ENCODE measurements at places on chromosomes 7 and 10. TPM values are rescaled to one million over a fixed set of nuclear protein-coding genes. Genes with fewer than 3 reads are reported as not detected.
A peak's percentile ranks its signal among the peaks of the same experiment; 100 is the strongest.

DNA sequence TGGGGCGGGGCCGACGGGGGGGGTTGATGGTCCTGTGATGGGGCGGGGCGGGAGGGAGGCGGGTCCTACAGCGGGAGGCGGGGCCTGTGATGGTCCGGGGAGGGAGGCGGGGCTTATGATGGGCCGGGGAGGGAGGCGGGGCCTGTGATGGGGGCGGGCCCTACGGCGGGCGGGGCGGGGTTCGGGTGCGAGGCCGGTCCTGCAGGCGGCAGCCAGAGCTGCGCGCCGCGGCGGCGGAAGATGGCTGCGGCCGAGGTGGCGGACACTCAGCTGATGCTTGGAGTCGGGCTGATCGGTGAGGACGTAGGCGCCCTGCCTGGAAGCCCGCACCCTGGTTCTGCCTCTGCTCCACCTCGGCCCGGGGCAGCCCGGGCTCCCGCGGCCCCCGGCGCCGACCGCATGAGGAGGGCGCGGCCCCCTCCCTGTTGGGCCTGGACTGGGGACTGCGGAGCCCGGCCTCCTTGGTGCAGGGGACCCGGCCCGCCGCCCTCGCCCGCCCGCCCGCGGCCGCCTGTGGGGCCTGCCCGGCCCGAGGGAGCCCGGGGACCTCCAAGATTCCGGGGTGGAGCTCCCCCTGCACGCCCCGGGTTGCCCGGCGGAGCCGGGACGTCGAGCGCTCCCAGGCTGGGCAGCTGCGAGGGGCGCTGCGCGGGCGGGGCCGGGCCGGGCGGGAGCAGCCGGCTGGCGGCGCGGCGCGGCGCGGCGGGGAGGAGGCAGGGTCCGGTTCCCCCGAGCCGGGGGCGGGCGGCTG lies at the start of gene DENND10:
DENND10 (plus strand) TSS at position 211 of the 751 bp plus-strand sequence; CDS start at position 241, 30 bp downstream.
- peaks cover 13% of the 10 kb centered on the region for H3K36me3 ChIP-seq
- H3K27me3 ChIP-seq, result no peaks in the 10 kb centered on the region
- peak; percentile 67 for DNase-seq
- peak within 1 kb of the TSS; percentile 31 for H3K27ac ChIP-seq
- peaks cover 33% of the 10 kb centered on the region for H3K4me1 ChIP-seq

EN2 gene
- not detected for total RNA-seq

DNA sequence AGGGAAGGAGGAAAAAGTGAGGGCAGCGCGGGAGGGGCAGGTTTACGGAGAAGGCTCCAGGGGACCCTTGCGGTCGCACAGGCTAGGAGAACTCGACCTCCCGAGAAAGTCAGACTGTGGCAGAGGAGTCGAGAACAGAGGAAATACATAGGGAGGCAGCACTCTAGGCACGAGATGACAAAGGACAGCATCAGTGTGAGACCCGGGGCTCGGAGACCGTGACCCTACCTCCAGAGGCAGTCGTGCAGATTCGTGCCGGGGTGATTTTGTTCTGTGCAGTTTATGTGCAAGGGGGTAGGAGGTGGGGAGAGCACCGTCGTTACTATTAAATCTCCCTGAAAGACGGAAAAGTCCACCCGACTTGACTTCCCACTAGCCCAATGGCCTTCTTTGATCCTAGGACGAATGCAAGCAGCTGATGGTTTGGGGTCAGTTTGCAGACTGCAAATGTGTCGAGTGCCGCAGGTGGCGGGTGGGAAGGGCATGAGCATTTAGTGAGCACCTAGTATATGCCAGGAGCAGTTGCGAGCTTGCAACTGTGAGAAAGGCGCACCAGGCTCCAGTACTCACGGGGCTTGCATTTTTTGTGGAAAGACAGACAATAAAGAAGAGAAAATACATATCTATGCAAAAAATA lies 674 bp upstream of the OSBPL3 start:
- H3K4me1 ChIP-seq, result peaks cover 54% of the 10 kb centered on the region
- DNase-seq, result no peak
- no peaks in the 10 kb centered on the region for H3K27me3 ChIP-seq
- H3K4me3 ChIP-seq, result peak overlapping the region; percentile 95
- peaks cover 27% of the 10 kb centered on the region for H3K36me3 ChIP-seq
- H3K27ac ChIP-seq, result peak overlapping the region; percentile 97

- no peaks in the 10 kb centered on the region for H3K36me3 ChIP-seq
- no peak overlapping the region for H3K27ac ChIP-seq
- H3K4me1 ChIP-seq, result no peaks in the 10 kb centered on the region
Observed at GRCh38 chr10:90504172-90504571, 353.7 kb downstream of the HTR7 start.

DNA sequence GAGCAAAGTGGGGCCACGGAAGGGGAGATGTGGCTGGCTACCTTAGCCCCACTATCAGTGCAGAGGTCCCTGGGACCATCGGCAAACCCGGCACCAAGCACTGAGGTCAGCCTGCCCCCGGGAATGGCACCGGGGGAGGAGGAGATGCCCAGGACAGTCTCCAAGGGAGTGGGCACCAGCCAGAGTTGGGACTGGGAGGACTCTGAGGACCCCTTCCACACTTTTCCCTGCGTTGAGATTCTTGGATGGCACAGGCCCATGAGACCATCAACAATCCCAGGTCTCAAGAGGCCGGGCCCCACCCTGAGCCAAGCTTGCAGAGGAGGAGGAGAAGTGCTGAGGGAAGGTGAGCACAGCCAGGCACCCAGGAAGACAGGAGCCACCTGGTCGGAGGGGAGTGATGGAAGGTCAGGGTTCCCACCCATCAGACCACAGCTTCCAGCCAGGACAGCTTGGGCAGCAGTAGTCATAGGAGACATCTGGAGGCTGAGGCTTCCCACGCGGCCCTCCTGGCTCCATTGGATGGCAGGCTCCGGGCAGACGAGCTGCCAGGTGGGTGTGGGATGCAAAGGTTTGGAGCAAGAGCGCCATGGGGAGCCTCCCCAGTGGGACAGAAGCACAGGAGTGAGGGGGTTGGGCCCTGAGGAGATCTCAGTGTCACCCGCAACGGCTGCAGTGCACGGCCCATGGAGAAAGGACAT lies 2.6 kb upstream of the OPN4 start:
- peaks cover 2% of the 10 kb centered on the region for H3K27me3 ChIP-seq
- H3K27ac ChIP-seq, result no peak overlapping the region
- no peak overlapping the region for H3K4me3 ChIP-seq
- H3K4me1 ChIP-seq, result no peaks in the 10 kb centered on the region
- no peak for DNase-seq

AGAP5 gene
- total RNA-seq, result 18.2 TPM

- no peaks in the 10 kb centered on the region for H3K27me3 ChIP-seq
- no peak for DNase-seq
- no peak overlapping the region for H3K4me3 ChIP-seq
- no peak overlapping the region for H3K27ac ChIP-seq
- peaks cover 33% of the 10 kb centered on the region for H3K36me3 ChIP-seq
Observed at GRCh38 chr7:96167424-96167823, 154.5 kb downstream of the SLC25A13 start.

GRCh38 chr10:97584060-97584797 lies at the start of gene HOGA1:
Gene HOGA1, plus strand, starts transcription at chr10:97584389. Its CDS starts 315 bp downstream, at chr10:97584704.
- H3K27me3 ChIP-seq, result peaks cover 2% of the 10 kb centered on the region
- H3K4me3 ChIP-seq, result no peak within 1 kb of the TSS
- H3K36me3 ChIP-seq, result no peaks in the 10 kb centered on the region
- no peak within 1 kb of the TSS for H3K27ac ChIP-seq
- no peak for DNase-seq
- no peaks in the 10 kb centered on the region for H3K4me1 ChIP-seq

ASB4 gene
- not detected for total RNA-seq

NEUROG3 gene
- total RNA-seq, result not detected

METTL27 gene
- 0.90 TPM for total RNA-seq

GRCh38 chr7:114533131-114533530 lies 118.5 kb downstream of the FOXP2 start:
- no peaks in the 10 kb centered on the region for H3K4me1 ChIP-seq
- no peak overlapping the region for H3K27ac ChIP-seq
- H3K36me3 ChIP-seq, result no peaks in the 10 kb centered on the region
- H3K27me3 ChIP-seq, result no peaks in the 10 kb centered on the region
- no peak for DNase-seq
- no peak overlapping the region for H3K4me3 ChIP-seq

DNA sequence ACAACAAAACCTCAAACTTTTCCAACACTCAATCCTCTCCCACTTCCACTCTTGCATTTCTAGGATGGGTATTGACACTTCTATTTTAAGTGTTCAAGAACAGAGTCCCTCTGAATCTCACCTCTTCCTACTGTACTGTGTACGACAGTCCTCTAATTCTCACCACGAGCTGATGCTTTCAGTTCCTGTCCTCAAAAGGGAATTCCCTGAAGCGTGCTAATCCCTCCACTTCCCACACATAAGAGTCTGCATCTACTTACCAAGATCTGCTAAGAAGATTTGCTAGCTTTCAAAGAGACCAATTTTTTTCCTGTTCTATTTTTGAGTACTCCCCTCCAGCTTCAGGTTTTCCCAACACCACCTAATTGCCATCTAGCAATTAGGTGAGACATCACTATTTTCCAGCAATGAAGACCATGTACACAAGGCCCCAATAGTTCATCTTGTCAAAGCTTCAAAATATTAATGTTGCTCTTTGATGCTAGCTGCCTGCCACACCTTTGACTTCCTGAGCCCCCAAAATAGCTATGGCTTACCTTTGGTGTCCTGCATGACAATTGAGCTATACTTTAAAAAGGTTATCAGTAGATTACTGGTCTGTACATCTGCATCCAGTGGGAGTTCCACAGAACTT lies 54.4 kb downstream of the ARMH3 start:
- DNase-seq, result no peak
- no peaks in the 10 kb centered on the region for H3K27me3 ChIP-seq
- H3K27ac ChIP-seq, result peak overlapping the region; percentile 48
- H3K36me3 ChIP-seq, result peaks cover 31% of the 10 kb centered on the region
- H3K4me3 ChIP-seq, result no peak overlapping the region
- H3K4me1 ChIP-seq, result peaks cover 17% of the 10 kb centered on the region

ZNF804B gene
- total RNA-seq, result not detected

DNA sequence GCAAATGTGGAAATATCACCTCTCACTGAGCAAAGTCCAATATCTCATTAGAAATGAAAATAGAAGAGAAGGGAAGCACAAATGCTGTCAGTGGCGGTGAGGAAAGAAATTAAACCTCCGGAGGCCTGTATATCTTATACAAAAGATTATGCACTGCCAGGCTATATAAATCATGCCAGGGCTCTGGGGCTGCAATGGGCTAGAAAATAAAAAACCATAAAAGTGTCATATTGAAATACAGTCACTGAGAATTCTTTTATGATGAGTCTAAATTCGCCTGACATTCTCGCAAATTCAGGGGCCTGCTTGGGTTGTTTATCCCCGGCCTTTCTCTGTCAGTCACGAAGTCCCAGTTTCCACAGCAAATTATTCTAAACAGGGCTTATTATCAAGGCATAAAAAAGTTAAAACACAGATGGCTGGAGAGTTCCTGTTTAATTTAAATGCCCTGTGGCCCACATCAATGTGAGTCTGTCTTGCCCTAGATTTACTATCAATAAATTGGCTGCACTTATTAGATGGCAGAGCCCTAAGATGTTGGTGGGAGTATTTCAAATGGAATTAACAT lies 193.8 kb downstream of the SNX10 start:
- no peak for DNase-seq
- H3K4me1 ChIP-seq, result no peaks in the 10 kb centered on the region
- H3K4me3 ChIP-seq, result no peak overlapping the region
- peaks cover 15% of the 10 kb centered on the region for H3K27me3 ChIP-seq
- no peaks in the 10 kb centered on the region for H3K36me3 ChIP-seq
- no peak overlapping the region for H3K27ac ChIP-seq

HOXA1 gene
- 0.16 TPM for total RNA-seq

PIP gene
- total RNA-seq, result not detected

- H3K27me3 ChIP-seq, result no peaks in the 10 kb centered on the region
- H3K27ac ChIP-seq, result peak overlapping the region; percentile 90
- DNase-seq, result peak; percentile 36
Observed at GRCh38 chr10:72254813-72255568, 18.7 kb upstream of the DDIT4 start.

- no peaks in the 10 kb centered on the region for H3K36me3 ChIP-seq
- no peak overlapping the region for H3K27ac ChIP-seq
- H3K4me1 ChIP-seq, result no peaks in the 10 kb centered on the region
Observed at GRCh38 chr7:96949766-96950165, 55.6 kb upstream of the DLX6 start.

SORCS3 gene
- total RNA-seq, result not detected

DNA sequence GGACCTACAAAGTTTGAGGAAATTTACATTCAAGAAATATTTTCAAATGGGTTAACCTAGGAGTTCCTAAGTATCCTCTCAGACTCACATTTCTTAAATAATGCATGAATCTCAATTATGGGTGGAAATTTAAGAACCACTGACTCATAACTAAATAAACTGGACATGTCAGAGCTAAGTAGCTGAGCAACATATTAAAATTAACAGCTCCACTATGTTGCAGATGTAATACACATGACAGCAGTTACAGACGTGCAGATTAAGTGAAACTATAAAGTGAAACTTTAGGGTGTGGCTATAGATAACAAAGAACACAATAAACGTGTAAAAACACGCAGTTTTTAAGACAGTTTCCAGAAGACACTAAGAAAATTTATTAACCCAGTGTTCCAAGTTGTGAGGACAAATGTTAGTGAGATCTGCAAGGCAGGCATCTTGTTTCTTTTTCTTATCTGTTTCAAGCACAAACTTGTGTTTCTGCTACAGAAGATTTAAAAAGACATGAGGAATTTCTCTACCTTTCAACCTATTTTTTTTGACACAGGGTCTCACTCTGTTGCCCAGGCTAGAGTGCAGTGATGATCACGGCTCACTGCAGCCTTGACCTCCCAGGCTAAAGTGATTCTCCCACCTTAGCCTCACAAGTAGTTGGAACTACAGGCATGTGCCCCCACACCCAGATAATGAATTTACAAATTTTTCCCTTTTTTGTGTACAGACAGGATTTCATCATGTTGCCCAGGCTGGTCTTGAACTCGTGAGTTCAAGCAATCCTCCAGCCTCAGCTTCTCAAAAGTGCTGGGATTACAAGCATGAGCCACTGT lies 25.3 kb downstream of the DNMBP start:
- H3K27me3 ChIP-seq, result no peaks in the 10 kb centered on the region
- no peaks in the 10 kb centered on the region for H3K36me3 ChIP-seq
- no peak for DNase-seq

- H3K4me3 ChIP-seq, result no peak overlapping the region
- no peak for DNase-seq
- peaks cover 38% of the 10 kb centered on the region for H3K27me3 ChIP-seq
- no peaks in the 10 kb centered on the region for H3K36me3 ChIP-seq
- H3K4me1 ChIP-seq, result no peaks in the 10 kb centered on the region
- no peak overlapping the region for H3K27ac ChIP-seq
Observed at GRCh38 chr7:77409005-77409738, 7.0 kb downstream of the GSAP start.

DNA sequence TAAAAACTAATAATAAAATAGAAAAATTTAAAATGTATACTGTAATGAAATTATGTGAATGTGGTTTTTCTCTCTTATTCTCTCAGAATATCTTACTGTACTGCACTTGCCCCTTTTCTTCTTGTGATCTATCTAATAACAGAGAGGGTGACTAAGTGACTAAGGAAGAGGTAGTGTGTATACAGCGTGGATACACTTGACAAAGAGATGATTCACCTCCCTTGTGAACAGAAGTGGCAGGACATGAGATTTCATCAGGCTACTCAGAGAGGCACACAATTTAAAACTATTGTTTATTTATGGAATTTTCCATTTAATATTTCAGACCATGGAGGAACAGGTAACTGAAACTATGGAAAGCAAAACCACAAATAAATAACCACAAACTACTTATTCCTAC lies 806.6 kb upstream of the GHITM start:
- H3K36me3 ChIP-seq, result no peaks in the 10 kb centered on the region
- no peaks in the 10 kb centered on the region for H3K27me3 ChIP-seq
- H3K4me3 ChIP-seq, result no peak overlapping the region
- no peaks in the 10 kb centered on the region for H3K4me1 ChIP-seq

BICC1 gene
- total RNA-seq, result 0.11 TPM

Data from activated T-helper 2 cell treated with anti-CD3 and anti-CD28 coated beads, Interferon-gamma antibody, Interleukin-2, Interleukin-4, amounts not matched to agents 10 μg/mL and 5 μg/mL and 100 μg/mL, durations not matched to agents 14 hours and 24 hours and 36 hours (primary cell).